Putamen (tissue), 1 donor: ENCODE measurements at places on chromosomes 3 and 15.

DNA sequence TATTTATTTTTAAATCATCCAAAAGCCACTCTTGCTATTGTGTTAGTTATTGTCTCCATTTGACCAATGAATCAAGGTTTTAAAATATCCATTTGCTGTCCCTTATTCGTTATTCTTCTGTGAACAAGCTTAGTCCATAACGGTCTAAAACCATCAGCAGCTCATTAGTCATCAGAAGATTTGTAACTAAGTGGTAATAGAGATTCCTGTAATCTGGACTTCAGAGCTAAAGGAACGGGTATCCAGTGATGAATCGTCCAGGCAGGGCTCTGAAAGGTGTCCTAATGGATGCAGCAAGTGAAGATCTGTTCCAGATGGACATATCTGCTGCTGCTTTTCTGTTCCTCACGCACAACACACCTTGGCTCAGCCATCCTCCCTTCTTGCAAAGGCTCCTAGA, 362.7 kb upstream of the CFAP20DC start:
- DNase-seq = no peak

GRCh38 chr3:10646531-10647335, 141.3 kb upstream of the ATP2B2 start:
- DNase-seq = peak; percentile 57

DNA sequence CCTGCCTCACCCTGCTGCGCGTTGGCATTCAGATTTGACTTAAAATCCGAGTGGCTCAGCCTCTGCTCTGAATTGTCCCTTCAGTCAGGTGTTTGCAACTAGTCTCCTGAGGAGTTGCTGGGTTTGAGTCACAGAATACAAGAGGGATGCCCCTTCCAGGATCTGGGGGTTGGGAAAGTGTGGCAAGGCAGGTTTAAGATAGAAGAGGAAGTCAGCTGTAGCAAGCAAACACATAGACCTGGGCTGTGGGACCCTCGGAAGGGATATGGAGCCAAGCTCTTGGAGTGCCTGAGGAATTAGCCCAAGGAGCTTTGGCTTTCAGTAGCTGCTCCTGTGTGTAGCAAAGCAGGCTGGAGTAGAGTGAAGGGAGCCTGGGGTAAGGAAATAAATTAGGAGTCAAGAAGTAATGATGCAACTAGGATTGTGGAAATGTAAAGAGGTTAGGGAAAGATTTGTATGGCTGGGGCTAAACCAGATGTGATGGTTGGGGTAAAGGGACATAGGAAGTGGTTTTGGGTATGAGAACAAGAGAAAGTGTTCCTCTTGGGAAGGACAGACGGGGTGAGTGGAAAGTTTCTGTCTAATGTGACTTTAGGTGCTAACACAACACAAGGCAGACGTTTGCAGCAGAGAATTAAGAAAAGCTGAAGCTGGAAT, 41.2 kb downstream of the RAB7A start:
- no peak for DNase-seq

DNA sequence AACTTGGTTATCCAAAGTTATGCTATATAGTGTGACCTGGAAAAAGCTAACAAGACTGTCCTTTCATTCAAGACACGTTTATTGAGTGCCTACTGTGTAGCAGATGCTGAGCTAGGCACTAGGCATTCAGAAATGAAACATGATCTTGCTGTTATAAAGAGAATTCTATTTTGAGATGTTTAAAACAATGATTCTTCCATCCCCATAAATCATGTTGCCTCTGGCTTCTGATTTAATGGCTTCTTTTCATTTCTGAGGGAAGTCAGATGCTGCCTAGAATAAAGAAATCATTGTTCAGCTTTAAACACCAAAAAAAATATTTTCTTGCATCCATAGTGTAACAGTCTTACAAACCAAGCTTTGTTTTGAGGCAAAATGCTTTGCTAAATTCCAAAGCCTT, 620.9 kb upstream of the UBE2E2 start:
- DNase-seq = peak; percentile 43

- no peak for DNase-seq
Observed at GRCh38 chr3:16427103-16427965, 86.2 kb downstream of the RFTN1 start.

- DNase-seq = no peak
Observed at GRCh38 chr3:197880491-197881269, 69.3 kb upstream of the RPL35A start.

DNA sequence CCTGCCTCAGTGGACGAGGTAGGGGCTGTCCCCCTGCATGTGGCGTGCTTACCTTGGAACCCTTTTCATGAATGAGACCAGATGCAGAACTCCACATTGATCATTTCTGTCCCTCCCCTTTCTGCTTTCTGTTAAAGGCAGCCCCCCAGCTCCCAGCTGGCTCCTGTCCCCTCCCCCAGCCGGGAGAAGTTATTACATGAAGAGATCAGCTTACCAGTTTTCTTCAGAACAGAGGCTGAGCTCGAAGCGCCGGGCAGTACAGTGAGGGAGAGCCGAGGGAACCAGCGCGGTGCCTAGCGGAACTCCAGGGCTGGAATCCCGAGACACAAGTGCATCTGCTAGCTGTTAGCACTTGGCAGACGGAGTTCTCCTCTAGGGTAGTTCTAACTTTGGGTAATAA, 263.3 kb upstream of the NR2E3 start:
- DNase-seq = no peak

DNA sequence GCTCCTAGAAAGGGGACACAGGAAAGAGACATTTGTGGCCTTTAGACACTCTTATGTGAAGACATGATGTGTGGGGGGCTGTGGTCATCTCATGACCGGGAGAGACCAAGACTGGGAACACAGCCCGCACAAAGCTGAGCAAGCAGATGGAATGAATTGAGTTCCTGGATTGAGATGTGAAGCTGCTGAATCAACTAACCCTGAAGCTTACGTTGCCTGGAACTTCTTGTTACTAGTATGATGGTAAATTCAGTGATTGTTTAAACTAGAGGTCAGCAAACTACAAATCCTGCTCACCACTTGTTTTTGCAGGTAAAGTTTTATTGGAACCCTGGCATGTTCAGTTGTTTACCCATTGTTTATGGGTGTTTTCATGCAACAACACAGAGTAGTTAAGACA, 83.4 kb upstream of the BHLHE40 start:
- no peak for DNase-seq

DNA sequence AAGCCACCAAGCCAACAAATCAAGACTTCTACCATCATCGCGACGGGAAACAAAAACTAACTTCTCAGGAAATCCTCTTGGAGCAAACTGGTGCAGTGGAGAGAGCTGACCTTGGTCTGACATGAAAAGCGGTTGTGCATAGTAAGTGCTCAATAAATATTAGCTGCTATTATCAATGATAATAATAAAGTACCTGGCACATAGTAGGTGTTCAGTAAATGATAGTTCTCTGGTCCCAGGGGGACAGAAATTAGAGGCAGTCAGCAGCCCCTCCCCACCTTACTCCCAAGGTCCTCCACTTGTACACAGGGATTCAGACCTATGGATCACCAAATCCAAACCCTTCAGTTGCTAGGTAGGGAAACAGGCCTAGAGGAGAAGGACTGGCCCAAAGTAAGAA, 6.0 kb upstream of the CSK start:
- DNase-seq = no peak

GRCh38 chr3:126487151-126487771, 11.6 kb upstream of the ZXDC start:
- DNase-seq = no peak

DNA sequence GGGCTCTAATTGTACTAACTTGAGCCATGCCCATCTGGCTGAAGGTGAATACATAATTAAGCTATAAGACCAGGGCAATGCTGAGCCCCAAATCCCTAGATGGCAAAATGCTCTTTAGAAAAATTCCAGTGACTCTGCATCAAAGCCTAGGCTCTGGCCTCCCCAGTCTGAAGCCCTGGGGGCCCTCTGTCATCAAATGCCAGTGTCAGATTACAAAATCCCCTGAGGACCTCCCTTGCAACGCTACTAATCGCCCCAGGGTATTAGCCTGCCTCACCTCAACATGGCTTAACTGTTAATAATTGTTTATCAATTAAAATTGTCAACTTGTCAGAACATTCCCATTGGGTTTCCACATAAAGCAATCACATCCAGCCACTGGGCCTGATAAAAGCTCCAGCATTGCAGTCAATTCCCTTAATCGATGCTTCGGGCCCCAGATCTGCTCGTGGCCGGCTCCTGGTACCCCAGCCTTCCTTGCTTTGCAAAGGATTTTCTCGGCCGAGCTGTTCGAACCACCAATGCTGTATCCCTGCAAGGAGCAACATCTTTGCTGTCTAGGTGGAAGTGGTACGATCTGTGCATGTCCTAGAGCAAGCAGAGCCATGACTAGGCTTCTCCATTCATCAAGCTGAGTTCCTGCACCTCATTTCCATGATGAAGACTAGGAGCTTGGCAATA, 151.7 kb downstream of the MEGF11 start:
- no peak for DNase-seq

DNA sequence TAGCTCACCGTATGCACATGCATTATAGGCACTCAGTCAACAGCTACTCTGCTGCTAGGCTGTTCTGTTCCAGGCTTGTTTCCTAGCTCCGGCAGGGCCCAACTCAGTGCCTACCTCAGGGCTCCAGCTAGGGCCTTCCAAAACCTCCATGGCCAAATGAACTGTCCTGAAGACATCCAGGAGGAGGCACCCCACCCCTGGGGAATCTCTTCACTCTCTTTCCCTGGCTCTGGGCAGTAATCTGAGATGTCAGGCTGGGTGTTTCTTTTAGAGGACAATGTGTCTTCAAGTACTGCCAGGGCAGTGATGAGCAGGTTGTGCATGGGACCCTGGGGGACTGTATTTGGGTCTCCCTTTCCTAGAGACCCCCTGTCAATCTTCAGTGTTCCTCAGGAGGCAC, 38.3 kb upstream of the TPM1 start:
- DNase-seq = no peak

DNA sequence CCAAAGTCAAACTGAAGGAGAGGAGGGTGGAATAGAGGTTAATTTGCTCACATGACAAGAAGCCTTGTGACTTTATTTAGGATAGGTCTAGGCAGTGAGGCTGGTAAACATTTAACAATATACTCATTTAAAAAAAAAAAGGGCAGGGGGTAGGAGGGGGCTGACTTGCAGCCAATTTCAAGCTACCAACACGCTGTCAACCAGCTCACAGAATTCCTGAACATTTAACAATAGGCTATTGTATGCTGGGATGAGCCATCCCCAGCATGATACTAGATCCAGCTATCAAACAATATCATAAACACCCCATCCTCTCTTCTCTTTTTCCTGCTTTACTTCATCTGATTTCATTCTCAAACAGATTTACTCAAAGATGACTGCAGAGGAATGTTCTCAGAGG, 1096.3 kb upstream of the CFAP20DC start:
- DNase-seq = peak; percentile 76

- no peak for DNase-seq
Observed at GRCh38 chr3:7282988-7283387, 422.1 kb downstream of the GRM7 start.

DNA sequence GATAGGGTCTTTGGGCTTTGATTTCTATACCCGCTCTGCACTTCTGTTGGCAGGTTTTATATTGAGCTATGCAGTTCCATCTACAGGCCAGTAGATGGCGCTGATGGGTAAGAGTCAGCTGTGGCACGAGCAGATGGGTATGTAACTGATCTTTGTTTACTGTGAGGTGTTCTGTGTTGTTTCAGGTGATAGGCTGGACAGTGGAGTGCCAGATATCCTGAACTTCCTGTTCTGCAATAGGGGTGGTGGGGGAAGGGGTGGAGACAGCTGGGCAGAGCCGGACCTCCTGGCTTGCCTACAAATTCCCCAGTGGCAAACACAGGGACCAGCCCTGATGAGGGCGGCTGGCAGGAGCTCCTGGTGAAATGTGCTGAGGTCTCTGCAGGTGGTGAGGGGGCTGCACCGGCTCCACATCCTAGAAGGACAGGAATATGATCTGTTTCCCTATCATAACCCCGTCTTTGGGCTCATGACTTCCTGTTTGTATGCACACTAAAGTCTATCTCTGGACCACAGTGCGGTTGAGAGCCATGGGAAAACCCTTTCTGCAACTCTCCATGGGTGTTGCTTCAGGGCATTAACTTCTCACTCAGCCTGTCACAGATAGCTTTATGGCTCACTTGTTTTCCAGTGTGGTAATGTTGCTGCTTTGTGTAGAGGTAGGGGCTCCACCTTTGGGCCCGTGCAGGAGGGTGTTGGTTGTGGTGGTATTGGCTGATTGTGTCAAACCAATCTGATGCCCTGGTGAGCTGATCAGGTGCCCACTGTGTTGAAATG, 13.4 kb upstream of the FAM98B start:
- DNase-seq = peak; percentile 41

DNA sequence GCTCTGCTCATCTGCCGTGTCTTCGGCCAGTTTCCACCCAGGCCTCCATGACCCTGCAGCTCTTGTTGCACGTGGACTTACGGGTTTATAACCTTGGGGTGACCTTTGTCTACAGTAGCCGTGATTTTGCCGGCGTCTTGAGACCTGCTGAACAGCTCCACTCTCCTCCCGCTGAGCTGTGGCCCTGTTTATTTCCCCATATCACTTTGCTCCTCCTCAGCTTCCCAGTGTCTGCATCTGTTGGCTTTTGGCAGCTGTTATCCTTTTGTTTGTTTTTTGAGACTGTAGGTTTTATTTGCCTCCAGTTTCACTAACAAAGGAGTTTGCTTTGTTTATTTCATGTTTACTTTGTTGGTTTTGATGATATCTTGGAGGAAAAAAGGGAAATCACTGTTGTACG, 29.3 kb upstream of the SLC28A1 start:
- no peak for DNase-seq

DNA sequence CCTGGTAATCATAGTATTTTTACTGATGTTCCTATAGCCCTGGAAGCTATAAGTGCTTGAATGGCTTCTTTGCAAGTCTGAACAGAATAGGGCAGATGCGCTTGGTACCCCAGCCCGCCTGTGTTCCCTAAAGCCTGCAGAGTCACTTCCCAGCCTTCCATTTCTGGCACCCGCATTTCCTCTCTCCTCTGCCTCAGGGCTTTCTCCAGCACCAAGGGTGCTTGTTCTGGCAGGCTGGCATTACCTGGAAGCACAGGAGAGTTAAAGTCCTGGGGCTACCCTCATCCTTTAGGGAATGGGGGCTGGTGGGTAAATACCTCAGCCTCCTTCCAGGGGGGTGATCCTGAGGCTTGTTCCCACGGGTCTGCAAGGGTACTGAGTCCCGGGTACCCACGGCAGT, 7.4 kb upstream of the CHRNA3 start:
- DNase-seq = no peak

GRCh38 chr3:197242784-197243432, 55.5 kb downstream of the DLG1 start:
- no peak for DNase-seq

- DNase-seq = no peak
Observed at GRCh38 chr3:50532062-50532705, 28.8 kb upstream of the CACNA2D2 start.
